Mesothelial cell of epicardium (in vitro differentiated cells): ENCODE measurements at places on chromosomes 5 and 9.

DNA sequence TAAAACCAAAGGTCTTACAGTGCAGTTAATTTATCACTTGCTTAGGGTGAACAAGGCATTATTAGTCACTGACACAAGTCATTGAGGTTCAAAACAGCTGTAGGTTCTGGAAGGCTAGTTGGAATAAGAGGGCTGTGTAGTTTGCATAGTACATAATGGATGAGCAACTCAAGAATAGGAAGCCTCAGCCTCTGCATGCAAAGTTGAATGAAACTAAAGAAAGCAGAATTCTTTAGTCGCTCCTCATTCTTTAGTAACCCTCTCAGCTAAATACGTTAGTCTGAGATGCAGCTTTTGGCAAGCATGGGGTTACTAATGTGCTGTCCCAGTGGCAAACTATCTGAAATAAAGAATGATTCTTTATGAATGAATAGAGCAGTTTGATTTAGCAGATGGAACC, 74.2 kb downstream of the ADGRV1 start:
- H3K36me3 ChIP-seq, result no peaks in the 10 kb centered on the region
- H3K4me1 ChIP-seq, result peaks cover 3% of the 10 kb centered on the region
- no peak overlapping the region for H3K27ac ChIP-seq
- no peaks in the 10 kb centered on the region for H3K27me3 ChIP-seq
- H3K4me3 ChIP-seq, result no peak overlapping the region
- no peak for DNase-seq

DNA sequence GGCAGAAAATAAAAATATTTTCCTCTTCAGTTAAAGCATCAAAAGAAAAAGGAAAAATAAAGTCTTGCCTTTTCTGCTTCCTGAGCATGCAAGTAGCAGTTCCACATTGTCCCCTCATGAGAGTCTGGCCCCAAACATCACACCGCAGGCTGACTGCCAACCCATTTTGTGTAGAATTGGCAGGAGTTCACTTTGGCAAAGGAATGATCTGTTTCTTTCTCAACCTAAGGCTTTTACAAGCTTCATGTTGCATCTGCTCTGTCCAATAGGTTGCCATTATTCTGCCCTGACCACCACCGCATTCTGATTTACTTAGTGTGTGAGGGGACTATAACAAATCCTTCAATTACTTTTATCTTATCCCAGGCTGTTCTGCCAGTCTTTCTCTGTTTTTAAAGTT, 249.5 kb downstream of the ISL1 start:
- peak overlapping the region; percentile 26 for H3K27ac ChIP-seq
- H3K36me3 ChIP-seq, result peaks cover 7% of the 10 kb centered on the region
- peaks cover 4% of the 10 kb centered on the region for H3K4me1 ChIP-seq
- H3K27me3 ChIP-seq, result no peaks in the 10 kb centered on the region
- DNase-seq, result no peak
- H3K4me3 ChIP-seq, result no peak overlapping the region

DNA sequence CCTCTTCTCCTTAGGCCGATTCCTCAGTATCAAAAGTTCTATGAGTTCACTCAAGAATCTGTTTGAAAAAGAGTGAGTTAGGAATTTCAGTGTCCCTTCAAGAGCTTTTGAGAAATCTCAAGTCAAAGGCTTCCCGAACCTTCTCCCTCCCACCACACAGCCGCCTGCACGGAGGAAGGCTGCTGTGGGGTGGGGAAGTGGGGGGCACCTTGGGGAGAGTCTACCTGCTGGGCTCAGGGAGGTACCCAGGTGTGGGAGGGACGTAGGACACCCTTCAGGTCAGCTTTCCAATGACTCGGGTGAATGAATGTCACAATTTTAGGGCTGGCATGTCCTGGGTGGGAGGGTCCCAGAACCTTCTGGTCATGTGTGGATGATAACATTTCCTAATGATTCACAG, 17.5 kb downstream of the CXCL14 start:
- no peak overlapping the region for H3K4me3 ChIP-seq
- peaks cover 13% of the 10 kb centered on the region for H3K27me3 ChIP-seq
- H3K27ac ChIP-seq, result no peak overlapping the region

DNA sequence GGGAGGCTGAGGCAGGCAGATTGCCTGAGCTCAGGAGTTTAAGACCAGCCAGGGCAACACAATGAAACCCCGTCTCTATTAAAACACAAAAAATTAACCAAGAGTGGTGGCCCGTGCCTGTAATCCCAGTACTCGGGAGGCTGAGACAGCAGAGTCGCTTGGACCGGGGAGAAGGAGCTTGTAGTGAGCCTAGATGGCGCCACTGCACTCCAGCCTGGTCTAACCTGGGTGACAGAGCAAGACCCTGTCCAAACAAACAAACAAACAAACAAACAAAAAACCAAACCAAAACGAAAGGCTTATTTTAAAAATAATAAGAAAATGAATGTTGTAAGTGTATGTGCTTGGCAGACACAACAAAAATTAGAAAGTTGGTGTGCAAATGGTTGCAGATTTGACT, 536.3 kb upstream of the PTPRD start:
- no peaks in the 10 kb centered on the region for H3K4me1 ChIP-seq
- H3K4me3 ChIP-seq, result no peak overlapping the region
- no peak overlapping the region for H3K27ac ChIP-seq
- no peaks in the 10 kb centered on the region for H3K36me3 ChIP-seq

GRCh38 chr5:122863240-122863639, 17.8 kb downstream of the SNX24 start:
- no peak overlapping the region for H3K4me3 ChIP-seq
- no peaks in the 10 kb centered on the region for H3K27me3 ChIP-seq
- H3K4me1 ChIP-seq, result peaks cover 9% of the 10 kb centered on the region
- H3K36me3 ChIP-seq, result peaks cover 27% of the 10 kb centered on the region
- no peak overlapping the region for H3K27ac ChIP-seq

DNA sequence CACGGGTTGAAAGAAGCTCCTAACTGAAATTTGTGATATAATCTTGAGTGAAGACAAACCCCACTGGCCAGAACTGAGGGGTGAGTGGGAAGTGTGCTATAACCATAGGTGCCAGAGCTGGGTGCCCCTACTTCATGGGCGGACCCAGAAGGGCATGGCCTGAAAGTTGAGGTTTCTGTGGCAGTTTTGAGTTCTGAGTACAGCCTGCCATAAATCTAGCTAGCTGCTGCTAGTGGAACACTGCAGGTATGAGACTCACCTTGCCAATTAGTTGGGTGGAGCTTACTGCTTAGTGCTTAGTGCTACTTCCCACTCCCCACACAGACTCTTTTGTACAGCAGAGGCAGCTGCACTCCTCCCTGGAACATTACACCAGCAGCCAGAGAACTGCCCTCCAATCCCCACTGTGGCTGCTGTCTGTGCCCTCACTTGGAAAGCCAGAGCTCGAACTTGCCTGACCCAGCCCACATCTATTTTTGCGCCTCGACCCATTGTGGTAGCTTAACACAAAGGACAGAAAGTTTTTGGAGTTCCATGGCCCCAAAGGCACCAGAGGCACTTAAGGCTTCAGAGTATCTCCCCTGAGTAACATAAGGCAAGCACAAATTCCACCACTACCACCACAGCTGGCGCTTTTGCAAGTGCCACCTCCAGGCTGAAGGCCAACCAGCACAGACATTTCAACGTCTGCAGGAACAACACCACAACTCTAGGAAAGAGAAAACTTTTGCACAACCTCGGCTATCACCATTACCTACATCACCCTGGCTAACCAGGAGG, 27.1 kb upstream of the PTGER4 start:
- no peaks in the 10 kb centered on the region for H3K27me3 ChIP-seq
- H3K36me3 ChIP-seq, result no peaks in the 10 kb centered on the region
- no peak for DNase-seq

- peak overlapping the region; percentile 73 for H3K4me3 ChIP-seq
- no peak for DNase-seq
- no peaks in the 10 kb centered on the region for H3K36me3 ChIP-seq
- H3K4me1 ChIP-seq, result peaks cover 28% of the 10 kb centered on the region
- peaks cover 90% of the 10 kb centered on the region for H3K27me3 ChIP-seq
Observed at GRCh38 chr5:76084496-76085242, 1.5 kb downstream of the SV2C start.

- DNase-seq, result no peak
- H3K4me3 ChIP-seq, result no peak overlapping the region
- H3K27me3 ChIP-seq, result no peaks in the 10 kb centered on the region
- H3K36me3 ChIP-seq, result no peaks in the 10 kb centered on the region
- no peak overlapping the region for H3K27ac ChIP-seq
Observed at GRCh38 chr9:116465576-116466270, 221.4 kb upstream of the TRIM32 start.

GRCh38 chr9:22838266-22838665, 391.6 kb downstream of the DMRTA1 start:
- H3K4me3 ChIP-seq, result no peak overlapping the region
- no peaks in the 10 kb centered on the region for H3K36me3 ChIP-seq
- H3K4me1 ChIP-seq, result no peaks in the 10 kb centered on the region
- H3K27ac ChIP-seq, result no peak overlapping the region
- no peaks in the 10 kb centered on the region for H3K27me3 ChIP-seq
- DNase-seq, result no peak

DNA sequence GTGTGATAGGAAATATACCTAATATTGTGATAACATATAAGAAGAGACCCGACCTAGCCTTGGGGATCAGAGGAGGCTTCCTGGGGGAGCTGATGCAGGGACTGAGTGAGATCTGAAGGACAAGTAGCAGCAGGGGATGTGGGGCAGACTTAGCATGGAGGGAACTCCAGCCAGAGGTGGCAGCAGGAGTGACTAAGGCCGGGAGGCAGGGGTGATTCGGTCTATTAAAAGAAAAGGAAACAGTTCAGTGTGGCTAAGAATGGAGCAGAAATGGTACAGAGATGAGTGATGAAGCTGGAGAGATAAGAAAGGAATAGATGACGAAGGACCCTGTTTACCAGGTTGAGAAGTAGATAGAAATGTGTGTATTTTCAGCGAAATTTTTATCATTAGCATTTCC, 408.8 kb downstream of the ENC1 start:
- H3K27me3 ChIP-seq, result no peaks in the 10 kb centered on the region
- no peak overlapping the region for H3K4me3 ChIP-seq
- no peaks in the 10 kb centered on the region for H3K36me3 ChIP-seq
- no peak overlapping the region for H3K27ac ChIP-seq

DNA sequence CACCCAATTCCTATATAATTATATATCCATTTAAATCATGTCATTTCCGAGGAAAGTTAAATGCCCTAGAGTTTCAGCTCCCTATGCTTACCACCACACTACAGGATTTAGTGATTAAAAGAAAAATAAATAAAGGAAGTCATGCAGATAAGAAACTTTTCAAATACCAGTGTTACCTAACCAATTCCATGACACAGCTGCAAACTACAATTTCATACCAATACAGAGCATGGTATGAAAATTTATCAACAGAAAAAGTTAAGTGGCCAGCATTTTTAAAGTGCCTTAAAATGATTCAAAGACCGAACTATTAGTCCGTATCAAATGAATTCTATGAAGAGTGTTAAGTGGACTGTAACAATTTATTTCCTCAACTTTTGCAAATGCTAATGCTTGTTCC, 35.9 kb downstream of the CEP120 start:
- peaks cover 30% of the 10 kb centered on the region for H3K36me3 ChIP-seq
- no peak for DNase-seq
- no peak overlapping the region for H3K4me3 ChIP-seq
- no peaks in the 10 kb centered on the region for H3K27me3 ChIP-seq

DNA sequence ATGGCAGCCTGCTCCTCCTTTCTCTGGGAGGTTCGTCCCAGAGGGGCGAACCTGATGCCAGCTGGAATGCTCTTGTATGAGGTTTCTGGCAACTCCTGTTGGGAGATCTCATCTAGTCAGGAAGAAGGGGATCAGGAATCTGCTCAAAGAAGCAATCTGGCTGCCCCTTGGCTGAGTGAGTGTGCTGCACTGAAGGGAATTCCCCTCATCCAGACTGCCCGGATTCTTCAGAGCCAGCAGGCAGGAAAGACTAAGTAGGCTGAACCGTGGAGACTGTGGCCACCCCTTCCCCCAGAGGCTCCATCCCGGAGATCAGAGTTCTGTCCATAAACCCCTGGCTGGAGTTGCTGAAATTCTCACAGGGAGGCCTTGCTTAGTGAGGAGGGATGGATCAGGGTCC, 476.0 kb downstream of the CSNK1G3 start:
- no peak for DNase-seq
- H3K27me3 ChIP-seq, result no peaks in the 10 kb centered on the region
- no peak overlapping the region for H3K4me3 ChIP-seq
- no peak overlapping the region for H3K27ac ChIP-seq
- H3K36me3 ChIP-seq, result peaks cover 20% of the 10 kb centered on the region
- peaks cover 18% of the 10 kb centered on the region for H3K4me1 ChIP-seq

GRCh38 chr9:82421498-82421897, 432.9 kb downstream of the SPATA31D1 start:
- no peaks in the 10 kb centered on the region for H3K27me3 ChIP-seq
- peaks cover 7% of the 10 kb centered on the region for H3K4me1 ChIP-seq
- H3K27ac ChIP-seq, result no peak overlapping the region
- DNase-seq, result no peak
- H3K4me3 ChIP-seq, result no peak overlapping the region

DNA sequence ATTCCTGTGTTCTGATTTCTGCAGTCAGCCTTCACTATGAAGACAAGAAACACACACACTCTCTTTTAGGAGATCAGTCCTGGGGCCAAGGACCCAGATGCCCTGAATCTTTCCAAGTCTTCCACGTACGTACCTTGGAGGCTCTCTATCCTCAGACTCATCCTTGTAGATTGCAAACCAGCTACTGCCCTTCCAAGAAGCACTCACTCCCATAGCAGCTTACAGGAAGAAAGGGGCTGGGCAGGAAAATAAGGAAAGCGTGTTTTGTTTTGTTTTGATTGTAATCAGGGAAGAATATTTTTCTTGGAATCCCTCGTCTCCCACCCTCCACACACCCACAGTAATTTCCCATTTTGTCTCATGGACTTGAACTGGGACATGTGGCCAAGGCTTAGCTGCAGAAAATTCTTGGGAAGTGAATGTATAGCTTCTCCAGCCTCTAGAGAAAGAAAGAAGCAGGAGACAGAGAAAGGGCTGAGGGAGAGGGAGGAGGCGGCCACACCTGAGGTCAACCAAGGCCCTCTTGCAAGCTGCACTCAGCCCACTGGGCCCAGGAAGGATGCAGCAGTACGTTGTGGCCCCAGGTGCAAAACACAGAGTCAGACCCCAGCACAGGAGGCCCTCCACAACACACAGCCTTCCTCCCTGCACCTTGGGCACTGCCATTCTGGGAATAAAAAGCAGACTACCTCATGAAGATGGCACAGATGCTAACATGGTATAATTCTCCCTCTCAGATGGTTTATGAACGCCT, 29.9 kb downstream of the IRX2 start:
- no peak overlapping the region for H3K27ac ChIP-seq
- no peak overlapping the region for H3K4me3 ChIP-seq
- no peaks in the 10 kb centered on the region for H3K36me3 ChIP-seq
- H3K27me3 ChIP-seq, result peaks cover 76% of the 10 kb centered on the region
- DNase-seq, result peak; percentile 1

DNA sequence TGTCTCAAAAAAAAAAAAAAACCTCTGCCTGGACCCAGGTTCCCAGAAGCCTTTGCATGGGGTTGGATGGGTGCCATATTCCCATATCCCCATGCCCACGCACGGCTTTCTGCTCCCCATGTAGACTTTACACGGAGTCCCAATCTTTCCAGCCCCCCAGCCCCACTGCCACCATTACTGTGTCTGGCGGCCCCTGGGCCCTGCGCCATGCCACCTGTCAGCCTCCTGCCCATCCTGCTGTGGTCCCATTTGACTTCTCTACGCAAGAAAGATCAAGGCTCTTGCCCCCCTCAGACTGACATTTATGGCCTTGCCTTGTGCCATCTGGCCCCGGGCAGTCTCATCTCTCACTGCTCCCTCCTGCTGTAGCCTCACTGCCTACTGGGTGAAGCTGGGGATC, 6.5 kb upstream of the AK1 start:
- H3K27ac ChIP-seq, result no peak overlapping the region
- no peak for DNase-seq
- H3K4me3 ChIP-seq, result no peak overlapping the region

GRCh38 chr9:101047848-101048397, 19.4 kb downstream of the PLPPR1 start:
- peaks cover 15% of the 10 kb centered on the region for H3K27me3 ChIP-seq
- H3K4me1 ChIP-seq, result no peaks in the 10 kb centered on the region
- H3K27ac ChIP-seq, result no peak overlapping the region
- no peaks in the 10 kb centered on the region for H3K36me3 ChIP-seq
- H3K4me3 ChIP-seq, result no peak overlapping the region
- DNase-seq, result no peak
